Regular cardiac myocyte (primary cell): ENCODE measurements at places on chromosomes 4 and X. TPM values are rescaled to one million over a fixed set of nuclear protein-coding genes. Genes with fewer than 3 reads are reported as not detected.

CXCL11 gene
- not detected in 2 replicates for total RNA-seq

RHOXF2B gene
- total RNA-seq: not detected in 2 replicates

CSAG3 gene
- not detected in 2 replicates for total RNA-seq

CT55 gene
- not detected in 2 replicates for total RNA-seq

TSPAN7 gene
- 0.28 TPM in 1 of 2 replicates, not detected in the other for total RNA-seq

SLC38A5 gene
- total RNA-seq: 53.8 and 59.6 TPM in 2 replicates

GATA1 gene
- not detected in 2 replicates for total RNA-seq

PABPC1L2B gene
- not detected in 2 replicates for total RNA-seq

ETDA gene
- not detected in 2 replicates for total RNA-seq

ABCG2 gene
- total RNA-seq: 10.1 and 14.6 TPM in 2 replicates

PITX2 gene
- 0.28 and 0.77 TPM in 2 replicates for total RNA-seq
